Amniotic stem cell (primary cell): ENCODE measurements at places on chromosomes 6 and 20.

- DNase-seq = no peak
Observed at GRCh38 chr6:15434823-15435380, 189.0 kb downstream of the JARID2 start.

DNA sequence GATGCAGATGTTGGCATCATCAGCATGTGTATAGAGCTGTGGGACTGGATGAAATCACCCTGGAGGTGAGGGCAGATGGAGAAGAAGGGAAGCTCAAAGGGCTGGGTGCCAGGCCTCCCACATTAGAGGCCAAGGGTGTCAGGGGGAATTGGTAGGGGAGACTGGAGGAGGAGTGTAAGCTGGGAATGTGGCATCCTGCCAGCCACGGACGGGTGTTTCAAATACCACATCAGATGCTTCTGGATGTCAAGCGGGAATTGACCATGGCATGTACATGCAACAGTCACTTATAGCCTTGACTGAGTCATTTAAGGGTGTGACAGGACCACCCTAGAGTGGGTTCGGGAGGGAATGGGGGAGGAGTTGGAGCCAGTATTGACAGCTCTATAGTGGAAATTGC lies 9.6 kb downstream of the ERGIC3 start:
- no peak for DNase-seq

- no peak for DNase-seq
Observed at GRCh38 chr20:3896853-3897583, 7.8 kb downstream of the PANK2 start.

GRCh38 chr20:57843941-57844625 lies 134.3 kb upstream of the PMEPA1 start:
- DNase-seq = no peak

DNA sequence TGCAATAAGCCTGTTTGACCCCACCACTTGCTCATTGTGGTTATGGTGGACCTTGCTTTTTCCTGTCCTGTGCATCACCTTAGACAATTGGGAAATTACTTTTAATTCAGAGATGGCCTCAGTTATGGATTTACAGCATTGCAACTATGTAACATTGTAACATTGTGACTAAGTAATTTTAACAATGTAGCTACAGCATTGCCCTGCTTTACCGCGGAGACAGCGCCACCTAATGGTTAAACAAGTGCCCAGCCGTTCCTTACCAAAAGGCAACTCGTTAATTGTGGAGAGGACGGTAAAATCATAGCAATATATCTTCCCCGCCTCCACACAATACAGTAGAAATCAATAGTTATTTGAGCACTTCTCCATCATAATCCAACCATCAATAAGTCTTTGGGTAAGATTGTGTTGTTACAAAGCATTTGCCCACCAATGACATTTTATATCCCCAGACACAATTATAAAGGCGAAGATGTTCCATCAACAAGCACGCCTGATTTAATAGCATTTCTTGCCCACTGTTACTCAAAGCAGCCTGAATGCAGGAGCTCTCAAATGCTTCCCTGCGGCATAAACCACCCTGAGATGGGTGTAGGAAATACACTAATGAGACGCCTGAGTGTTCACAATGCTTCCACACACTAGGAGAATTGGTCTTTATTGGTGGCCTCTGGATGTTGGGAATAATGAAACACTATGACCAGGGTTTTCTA lies 93.7 kb downstream of the PROKR2 start:
- DNase-seq = peak; percentile 63

GRCh38 chr20:39631557-39631956 lies 669.4 kb downstream of the DHX35 start:
- no peak for DNase-seq

DNA sequence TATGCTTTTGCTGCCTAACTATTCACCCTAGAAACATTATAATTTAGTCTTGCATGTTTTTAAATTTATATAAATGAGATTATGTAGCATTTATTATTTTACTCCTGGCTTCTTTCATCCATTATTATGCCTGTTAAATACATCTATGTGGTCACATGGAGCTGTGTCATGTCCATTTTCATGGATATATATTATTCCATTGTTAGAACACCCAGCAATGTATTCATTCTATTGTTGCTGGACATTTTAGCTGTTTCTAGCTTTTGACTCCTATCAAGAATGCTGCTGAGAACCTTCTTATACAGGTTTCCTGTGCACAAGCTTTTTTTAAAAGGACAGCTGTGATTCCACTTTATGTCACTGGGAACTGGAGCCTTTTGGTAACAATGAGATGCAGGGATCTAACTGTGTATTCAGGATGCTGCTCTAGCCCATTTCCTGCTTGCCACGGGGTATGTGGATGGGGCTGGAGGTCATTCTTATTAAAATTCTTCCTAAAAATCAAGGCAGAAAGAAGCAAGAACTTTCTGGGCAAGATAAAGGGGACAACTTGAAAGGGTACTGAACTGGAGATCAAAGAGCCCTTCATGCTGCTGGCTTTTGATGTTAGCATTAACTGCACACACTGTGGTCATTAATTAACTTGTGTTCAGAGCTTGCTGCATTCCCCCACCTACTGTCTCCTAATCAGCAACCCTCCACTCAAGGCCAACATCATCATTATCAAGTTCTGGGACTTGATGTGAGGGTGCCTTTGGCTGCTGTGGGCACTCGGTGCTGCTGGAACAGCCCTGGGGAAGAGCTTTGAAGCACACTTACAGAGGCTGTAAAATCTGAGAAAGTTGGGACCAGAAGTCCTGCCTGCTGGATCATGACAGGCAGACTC lies 96.6 kb upstream of the AKIRIN2 start:
- DNase-seq = no peak

GRCh38 chr20:43237651-43238168 lies 48.0 kb upstream of the PTPRT start:
- DNase-seq = no peak

- no peak for DNase-seq
Observed at GRCh38 chr20:51480507-51481270, 61.8 kb downstream of the NFATC2 start.

GRCh38 chr20:991850-992249 lies 10.3 kb downstream of the RSPO4 start:
- no peak for DNase-seq

DNA sequence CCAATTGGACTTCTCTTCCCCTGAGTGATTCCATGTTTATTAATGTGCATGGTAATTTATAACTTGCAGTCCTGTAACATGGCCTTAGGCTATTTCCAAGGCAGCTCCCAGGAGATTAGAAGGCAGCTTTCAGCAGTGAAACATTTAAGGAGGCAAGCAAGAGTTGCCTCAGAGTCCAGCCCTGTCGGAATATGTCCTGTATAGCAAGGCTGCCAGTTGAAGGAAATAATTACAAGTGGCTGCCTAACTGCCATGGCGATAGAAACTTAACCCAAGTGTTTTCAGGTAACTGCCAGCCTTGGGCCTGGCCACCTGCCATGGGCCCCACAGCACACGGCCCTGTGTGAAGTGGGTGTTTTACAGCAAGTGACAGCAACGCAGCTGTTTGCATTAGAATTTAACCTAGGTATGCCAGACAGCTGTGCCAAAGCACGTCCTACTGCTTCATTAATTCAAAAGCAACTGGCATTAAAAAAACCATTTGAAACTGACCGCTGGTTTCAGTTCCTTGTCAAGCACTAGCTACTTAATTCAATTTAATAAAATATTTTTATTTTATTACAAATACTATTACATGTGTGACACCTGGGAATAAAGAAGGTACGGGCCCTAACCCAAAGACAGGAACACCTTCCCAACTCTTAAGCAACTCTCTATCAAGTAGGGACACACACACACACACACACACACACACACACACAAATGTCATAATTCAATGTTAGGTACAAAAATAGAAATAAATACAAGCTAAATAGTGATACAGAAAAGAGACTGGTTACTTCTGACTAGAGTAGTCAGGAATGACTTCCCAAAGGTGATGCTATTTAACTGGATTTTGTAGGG lies 151.8 kb upstream of the HEY2 start:
- no peak for DNase-seq

- DNase-seq = no peak
Observed at GRCh38 chr20:63577317-63577894, 3.4 kb upstream of the HELZ2 start.

DNA sequence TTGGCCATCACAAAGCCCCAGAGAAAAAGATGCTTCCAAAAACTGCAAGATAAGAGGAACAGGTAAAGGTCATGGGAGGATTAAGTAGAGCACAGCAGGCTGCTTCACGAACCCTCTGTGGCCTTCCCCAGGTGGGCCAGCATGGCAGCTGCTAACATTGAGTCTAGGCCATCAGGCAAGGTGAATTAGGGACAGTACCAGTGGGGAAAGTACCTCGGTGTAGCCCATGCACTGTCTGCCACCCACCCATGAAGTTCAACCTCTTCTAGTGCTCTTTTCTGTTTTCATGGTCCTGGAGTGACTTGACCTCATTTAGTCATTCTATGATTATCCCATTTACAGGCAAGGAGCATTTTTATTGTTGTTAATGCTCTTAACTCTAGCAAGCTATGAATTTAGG lies 108.6 kb upstream of the DUSP22 start:
- no peak for DNase-seq

DNA sequence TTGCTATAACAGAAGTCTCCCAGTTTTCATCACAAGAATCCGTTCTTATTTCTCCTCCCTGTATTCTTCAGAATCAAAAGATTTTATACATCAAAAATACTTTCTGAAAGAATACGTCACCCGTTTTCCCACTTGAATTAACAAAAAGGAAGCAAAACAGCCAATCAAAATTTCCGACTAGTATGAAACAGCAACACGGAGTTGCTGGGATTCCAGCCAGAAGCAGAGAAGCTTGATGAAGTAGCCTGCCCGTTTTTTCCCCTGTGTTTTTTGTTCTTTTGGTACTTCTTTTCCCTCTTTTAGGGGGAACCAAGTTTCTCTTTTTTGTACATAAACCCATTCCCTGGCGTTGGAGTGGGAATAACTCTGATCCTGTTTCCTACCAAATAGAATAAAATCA lies 14.6 kb downstream of the TXLNB start:
- no peak for DNase-seq

DNA sequence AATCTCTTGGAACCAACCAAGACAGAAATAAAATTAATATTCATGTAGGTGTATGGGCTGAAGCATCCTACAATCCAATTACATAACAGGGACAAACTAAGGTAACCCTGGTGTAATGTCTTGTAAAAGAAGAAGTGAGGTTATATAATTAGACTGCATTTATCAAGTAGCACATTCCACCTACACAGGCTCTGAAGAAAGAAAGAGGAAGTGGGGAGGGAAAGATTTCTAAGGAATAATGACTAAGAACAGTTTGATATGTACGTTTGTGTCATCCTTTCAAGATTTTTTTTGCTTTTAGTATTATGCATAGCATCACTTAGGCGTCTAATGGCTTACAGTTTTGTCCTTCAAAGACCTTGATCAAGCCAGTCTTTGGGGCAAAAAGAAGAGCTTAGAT lies 139.7 kb downstream of the PLCB1 start:
- no peak for DNase-seq

DNA sequence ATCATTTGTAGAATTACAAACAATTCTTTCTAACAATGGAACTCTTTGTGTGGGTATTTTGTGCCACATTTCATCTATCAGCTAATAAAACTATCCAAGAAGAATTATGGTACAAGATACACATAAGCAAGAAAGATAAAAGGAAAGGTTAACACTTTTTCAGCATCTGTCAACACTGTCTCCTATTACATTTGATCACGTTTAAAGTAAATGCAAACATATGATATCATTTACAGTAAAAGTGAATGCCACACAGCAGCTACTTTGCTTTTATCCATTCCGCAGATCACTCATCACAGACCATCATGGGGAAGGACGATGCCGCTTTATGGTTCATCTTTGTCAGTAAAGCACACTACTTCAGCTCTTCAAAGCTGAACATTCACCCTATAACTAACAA lies 456.4 kb upstream of the MANEA start:
- no peak for DNase-seq

DNA sequence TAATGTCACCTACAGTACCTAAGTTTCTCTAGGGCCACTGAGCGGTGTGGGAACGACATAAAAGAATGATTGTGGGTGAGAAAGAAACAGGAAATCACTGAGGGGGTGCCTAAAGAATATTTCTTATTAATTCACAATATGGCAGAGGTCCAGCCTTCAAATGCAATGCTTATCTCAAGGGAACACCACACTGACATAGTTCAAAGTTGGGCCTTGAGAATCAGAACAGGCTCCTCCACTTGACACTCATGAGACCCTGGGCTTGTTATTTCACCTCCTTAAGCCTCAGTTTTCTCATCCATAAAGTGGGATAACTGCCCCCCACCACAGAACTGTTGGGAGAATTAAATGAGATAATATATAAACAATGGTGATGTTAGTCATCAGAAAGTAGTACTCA lies 40.4 kb upstream of the ARHGAP18 start:
- DNase-seq = no peak

DNA sequence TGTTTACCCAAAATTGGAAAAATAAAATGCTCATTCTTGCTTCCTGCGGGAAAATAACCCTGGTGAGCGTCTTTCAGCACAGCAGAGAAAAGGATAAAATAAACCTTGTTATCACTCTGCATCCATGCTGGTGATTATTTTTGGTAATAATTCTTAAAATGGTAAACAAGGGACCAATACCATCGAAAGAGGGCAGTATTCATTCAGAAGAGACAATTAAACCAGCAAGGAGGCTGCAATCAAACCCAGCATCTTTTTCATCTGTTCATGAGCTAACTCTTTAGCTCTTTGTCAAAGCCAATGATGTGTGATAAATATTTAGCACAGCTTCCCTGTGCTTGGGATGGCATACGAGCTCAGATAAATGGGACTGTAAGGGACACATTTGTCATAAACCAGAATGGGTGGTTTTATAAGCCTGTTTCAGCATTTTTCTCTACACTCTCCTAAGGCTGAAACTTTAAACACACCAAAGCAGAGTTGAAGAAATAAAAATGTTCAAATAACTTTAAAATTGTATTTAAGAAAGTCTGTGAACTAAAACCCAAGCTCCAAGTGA lies 34.4 kb downstream of the CDH26 start:
- DNase-seq = no peak

- no peak for DNase-seq
Observed at GRCh38 chr6:143596866-143597265, 80.9 kb upstream of the PHACTR2 start.

GRCh38 chr6:158801655-158802294 lies 17.4 kb downstream of the EZR start:
- DNase-seq = no peak

DNA sequence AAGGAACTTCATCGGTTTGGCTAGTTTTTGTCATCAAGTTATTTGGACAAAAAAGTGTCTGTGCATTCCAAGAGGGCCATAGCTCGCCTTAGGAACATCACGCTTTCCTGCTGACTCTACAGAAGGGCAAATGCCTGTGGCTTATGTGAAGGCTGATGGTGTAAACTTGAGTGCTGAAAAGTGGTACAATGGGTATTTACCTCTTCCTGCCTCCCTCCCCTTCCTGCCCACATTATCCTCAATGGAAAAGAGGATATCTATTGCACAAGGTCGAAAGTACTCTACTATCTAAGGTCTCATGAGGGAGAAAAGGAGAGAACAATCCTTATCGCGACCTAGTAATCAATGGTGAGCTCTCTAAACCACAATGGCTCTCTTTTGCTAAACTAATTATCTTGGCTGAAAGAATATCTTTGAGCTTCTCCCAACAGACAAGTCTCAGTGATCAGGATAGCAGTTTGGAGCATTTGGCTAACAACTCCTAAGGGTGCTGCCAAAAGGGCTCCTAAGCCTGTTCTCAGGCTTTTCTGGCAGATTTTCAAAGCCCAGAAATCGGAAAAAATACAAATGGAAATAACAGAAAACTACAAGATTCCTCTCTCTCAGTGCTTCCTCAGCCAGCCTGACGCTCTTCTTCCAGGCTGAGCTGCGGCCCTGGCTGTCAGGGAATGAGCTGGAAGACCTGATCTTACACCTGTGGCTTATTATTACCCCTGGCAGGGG lies 42.6 kb upstream of the ENPP1 start:
- DNase-seq = no peak

GRCh38 chr6:307874-308273 lies 15.6 kb downstream of the DUSP22 start:
- DNase-seq = no peak
